ENCODE measurements at places on chromosomes 1 and 21.

- DNase-seq: no peak
- H3K36me3 ChIP-seq: no peaks in the 10 kb centered on the region
- no peak overlapping the region for H3K27ac ChIP-seq
- H3K4me3 ChIP-seq: no peak overlapping the region
- no peaks in the 10 kb centered on the region for H3K4me1 ChIP-seq
These were observed 150.5 kb upstream of the RUNX3 start for GRCh38 chr1:25080294-25081209.

- no peaks in the 10 kb centered on the region for H3K27me3 ChIP-seq
- DNase-seq: peak; percentile 70
- H3K36me3 ChIP-seq: peaks cover 3% of the 10 kb centered on the region
These were observed 8.2 kb downstream of the LMNA start for GRCh38 chr1:156122519-156123355.

GRCh38 chr1:40628903-40629292 is 36.6 kb downstream of the RIMS3 start:
- H3K4me3 ChIP-seq: no peak overlapping the region
- H3K36me3 ChIP-seq: no peaks in the 10 kb centered on the region
- H3K27ac ChIP-seq: no peak overlapping the region
- DNase-seq: no peak

DNA sequence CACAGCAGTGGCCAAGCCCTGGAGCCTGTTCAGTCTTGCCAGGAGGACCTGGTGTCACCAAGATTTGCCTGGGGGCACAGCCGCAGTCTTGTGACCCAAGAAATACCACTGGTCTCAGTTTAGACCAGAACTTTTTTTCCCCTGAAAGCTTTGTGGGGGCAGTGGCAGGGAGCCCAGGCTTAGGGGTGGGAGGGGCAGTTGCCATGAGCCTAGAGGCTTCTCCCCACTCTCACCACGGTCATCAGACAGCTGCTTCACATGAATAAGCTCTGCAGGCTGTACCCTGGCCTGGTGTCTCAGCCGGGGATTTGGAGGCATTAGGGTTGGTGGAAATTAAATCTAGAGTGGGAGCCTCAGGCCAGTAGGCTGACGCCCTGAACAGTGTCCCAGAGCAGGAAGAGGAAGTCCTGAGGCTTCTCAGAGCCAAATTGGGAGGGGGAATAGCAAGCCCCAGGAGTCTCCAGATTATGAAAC is 73.7 kb downstream of the SLC16A1 start:
- no peaks in the 10 kb centered on the region for H3K36me3 ChIP-seq
- no peak for DNase-seq
- H3K4me3 ChIP-seq: peak overlapping the region; percentile 11
- H3K27me3 ChIP-seq: peaks cover 15% of the 10 kb centered on the region

DNA sequence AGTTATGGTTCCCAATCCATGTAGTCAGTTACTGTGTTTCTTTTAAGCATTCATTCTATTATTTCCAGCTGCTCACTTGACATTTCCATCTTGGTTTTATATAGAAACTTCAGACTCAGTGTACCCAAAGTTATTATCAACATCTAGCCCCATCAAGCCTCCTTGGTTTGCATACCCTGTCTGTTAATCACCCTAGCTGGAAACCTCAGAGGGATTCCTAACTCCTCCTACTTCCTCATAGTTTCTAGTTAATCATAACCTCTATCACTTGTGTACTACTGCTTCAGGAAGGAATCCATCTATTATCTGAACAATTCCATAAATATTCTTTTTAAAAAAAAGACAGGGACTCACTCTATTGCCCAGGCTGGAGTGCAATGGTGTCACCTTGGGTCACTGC is 293.3 kb downstream of the SDCCAG8 start:
- no peaks in the 10 kb centered on the region for H3K4me1 ChIP-seq
- H3K36me3 ChIP-seq: no peaks in the 10 kb centered on the region
- no peak overlapping the region for H3K27ac ChIP-seq
- no peaks in the 10 kb centered on the region for H3K27me3 ChIP-seq
- DNase-seq: no peak
- H3K4me3 ChIP-seq: no peak overlapping the region

All from HepG2 (cell line).